AML-193 (cell line): ENCODE measurements at places on chromosomes 2 and 18.

DNA sequence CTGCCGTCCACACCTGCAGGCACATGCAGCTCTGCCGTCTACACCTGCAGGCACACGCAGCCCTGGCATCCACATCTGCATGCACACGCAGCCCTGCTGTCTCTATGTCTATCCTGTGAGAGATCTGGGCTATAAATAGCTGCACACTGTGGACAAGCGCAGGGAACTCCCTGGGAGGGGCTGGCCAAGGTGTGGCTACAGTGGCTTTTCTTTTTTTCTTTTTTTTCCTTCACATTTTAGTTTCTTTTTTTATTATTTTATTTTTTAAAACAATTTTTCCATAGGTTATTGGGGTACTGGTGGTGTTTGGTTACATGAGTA is 42.0 kb downstream of the TMEM182 start:
- DNase-seq = no peak

DNA sequence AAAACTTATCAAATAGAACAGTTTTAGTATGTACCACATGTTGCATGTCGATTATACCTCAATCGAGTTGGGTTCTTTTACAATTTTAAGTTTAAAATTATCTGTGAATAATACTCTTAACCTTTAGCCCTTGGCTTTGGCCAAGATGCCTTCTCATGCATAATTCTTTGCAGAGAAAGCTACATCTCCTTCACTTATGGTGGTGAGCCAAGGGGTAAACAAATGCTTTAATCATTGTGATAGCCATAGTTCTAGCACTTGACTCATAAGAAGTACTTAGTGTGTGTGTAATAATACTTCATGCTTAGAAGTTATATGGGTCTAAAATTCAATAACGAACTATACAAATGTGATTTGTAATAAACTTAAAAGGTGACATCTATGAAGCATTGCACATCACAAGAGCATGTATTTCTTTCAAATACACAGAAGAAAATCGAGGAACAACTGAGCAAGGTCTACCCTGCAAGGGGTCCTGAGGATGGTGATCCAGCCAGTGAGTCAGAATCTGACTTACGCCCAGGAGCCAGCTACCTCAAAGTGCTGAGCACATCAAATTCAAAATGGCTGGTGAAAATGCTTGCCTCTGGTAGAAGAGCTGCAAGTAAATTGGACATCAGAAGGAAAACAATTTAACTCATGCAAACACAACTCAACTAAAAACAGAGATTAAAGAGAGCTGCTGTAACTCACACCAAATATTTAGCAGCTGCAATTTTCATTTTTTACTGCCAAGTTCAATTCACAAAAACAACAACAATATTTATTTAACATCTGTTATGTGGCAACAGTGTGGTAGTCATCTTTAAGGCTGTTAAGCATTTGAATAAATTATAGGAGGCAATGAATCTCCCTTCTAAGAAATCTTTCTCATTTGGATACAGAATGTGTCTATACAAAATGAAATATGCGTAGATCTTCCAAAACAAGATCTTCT is 23.8 kb upstream of the TTC39C start:
- no peak for DNase-seq

DNA sequence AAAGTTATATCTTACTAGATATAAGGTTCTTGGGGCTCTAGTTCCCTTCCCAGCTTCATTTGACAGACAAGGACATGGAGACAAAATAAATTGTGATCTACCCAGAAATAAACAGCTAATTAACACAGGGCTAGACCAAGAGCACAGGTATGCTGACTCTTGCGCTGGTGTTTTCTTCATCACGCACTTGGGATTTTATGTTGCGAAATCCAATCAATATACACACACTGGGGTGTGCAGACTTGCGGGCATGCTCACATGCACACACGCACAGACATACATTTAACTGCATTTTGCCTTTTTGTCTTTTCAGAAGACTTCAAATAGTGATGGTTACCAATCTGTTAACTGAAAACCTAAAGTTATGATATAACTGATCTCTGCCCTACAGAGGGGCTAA is 91.2 kb downstream of the LRATD1 start:
- no peak for DNase-seq

GRCh38 chr2:28137221-28137620 is 246.7 kb downstream of the BABAM2 start:
- DNase-seq = no peak

DNA sequence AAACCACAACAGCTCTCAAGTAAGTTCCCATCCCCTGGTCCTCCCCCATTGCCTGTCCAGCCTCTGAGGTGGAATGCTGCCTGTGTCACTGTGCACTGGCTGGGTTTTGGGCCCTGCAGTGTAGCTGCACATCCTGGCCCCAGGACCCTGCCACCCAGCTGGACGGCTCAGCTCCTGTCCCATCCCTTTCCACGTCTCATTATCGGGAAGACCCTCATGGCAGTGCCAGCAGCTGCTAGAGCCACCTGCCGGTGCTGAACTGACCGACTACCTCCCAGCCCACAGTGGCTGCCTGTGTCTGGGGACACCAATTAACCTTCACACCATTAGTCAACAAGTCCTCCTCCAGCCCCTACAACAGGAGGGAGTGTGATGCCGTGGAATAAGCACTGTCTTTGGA is 31.9 kb downstream of the ADCY3 start:
- DNase-seq = no peak

DNA sequence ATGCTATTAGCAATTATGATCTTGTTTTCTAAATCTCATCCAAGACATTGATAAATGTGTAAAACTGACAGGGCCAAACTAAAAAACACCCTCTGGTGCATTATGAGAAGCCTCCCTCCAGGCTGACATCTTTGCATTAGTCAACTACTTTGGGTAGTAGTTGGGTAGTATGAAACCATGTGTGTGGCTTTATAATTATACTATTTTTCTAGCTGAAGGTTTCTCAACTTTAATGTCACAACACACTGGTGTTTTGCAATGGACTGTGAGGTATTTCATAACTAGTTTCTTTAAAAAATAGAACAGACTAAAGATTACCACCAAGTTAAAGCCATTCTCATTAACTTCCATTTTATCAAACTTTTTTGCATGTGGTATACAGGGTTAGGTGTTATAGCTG is 73.1 kb upstream of the RBMS1 start:
- peak; percentile 81 for DNase-seq

DNA sequence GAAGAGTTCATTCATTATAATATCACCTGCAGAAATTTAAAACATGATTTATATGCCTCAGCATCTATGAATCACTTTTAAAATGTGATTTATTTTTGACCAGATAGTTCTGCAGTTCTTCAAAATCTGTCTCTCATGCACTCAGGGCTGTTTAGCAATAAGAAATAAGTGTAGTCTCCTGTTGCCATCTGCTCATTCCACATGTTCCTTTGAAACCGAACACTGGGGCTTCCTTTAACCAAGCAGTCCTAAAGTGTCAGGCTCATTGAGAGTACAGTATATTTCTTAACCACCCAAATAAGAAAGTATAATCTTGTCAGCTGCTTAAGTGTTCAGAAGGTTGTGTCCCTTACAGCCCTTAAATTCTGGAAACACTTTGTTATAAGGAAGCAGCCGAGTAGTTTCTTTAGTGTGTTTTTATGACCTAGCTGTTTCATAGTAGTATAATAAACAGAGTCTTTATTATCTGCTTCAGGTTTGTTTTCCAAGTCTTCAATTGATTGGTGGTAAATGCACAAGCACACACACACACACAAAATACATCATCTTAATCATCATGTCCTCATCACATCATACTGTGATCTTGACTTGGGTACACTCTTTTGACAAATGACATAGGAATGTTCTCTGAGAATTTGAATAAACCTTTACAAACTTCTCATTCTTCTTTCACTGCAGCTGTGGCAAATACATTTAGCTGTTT is 10.4 kb downstream of the WDR7 start:
- DNase-seq = no peak

- DNase-seq = no peak
Measured at GRCh38 chr2:85430752-85431569, 12.4 kb downstream of the SH2D6 start.

DNA sequence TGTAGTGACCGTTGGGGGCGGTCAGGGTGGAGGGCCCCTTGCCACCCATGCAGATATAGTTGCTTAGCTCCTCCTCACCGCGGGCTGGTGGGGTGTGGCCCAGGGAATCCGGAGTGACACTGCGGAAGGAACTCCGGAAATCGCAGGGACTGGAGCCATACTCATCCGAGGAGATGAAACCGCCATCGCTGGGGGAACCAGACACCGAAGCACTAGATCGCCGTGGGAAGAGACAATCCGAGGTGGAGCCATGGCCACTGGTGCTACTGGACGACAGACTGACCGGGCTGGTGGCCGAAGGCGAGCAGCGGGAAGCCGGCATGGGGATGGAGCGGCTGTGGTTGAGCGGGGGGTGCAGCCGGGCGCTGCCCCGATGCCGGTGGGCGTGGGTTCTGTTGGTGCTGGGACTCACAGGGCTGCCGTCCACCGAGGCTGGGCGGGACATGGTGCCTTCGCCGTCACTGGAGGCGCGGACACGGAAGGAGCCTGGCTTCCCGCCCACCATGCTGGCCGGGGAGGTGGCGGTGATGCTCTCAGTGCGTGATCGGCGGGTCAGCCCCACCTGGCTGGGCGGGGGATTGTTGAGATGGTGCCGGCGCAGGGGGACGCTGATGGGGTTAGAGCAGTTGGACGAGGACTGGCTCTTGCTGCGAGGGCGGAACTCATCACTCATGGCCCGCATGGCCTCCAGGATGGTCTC is 2.2 kb downstream of the IRS1 start:
- no peak for DNase-seq

DNA sequence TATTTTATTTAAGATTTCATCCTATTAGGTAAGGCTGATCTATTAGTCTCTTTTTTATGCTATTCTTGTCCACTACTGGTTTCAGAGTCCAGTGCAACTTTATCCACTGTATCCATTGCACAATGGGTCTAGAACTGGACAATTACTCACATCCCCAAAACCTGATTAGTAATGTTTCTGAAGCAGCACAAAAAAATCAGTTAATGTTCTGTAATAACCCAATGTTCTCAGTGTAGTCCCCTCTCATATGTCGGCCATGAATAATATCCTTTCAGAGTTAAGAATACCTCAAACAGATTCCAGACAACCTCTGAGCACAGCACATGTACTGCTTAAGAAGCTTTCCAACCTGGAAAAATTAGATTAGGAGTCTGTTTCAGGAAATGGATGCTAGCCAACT is 29.7 kb downstream of the MGAT4A start:
- DNase-seq = no peak

DNA sequence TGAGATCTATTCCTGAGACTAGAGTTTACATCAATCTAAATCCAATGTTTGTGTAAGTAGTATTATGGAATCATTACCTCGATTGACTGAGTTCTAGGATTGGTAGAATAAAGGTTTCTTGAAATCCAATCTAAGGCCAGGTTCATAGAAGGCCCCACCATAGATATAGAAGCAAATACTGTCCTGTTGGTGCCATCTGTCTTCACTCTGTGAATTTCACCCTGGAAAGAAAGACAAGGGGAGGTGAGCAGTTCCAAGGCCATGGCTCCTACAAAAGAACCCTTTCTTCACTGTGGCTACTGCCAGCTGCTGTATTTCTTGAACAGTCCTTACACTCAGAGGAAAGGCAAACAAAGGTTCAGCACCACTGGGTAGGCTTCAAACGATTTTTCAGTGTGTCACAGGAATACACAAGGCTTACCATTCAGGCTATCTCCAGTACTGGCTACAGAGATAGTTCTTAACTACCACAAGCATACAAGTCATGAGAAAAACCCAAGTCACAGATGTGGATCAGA is 137.0 kb downstream of the LRP2 start:
- DNase-seq = no peak

- DNase-seq = no peak
Measured at GRCh38 chr2:172442072-172442895, 14.9 kb downstream of the ITGA6 start.

DNA sequence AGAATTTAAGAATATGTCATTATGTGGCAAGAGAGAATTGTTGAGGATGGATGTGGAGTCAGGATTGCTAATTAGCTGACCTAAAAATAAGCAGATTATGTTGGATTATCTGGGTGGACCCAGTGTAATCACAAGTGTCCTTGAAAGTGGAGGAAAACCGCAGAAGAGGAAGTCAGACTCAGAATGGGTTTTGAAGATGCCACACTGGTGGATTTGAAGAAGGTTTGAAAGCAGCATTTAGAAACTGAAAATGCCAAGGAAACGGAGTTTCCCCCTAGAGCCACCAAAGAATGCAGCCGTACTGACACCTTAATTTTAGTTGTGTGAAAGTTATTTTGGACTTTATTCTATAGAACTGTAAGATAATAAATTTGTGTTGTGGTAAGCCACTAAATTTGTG is 41.6 kb upstream of the DPP10 start:
- DNase-seq = no peak

DNA sequence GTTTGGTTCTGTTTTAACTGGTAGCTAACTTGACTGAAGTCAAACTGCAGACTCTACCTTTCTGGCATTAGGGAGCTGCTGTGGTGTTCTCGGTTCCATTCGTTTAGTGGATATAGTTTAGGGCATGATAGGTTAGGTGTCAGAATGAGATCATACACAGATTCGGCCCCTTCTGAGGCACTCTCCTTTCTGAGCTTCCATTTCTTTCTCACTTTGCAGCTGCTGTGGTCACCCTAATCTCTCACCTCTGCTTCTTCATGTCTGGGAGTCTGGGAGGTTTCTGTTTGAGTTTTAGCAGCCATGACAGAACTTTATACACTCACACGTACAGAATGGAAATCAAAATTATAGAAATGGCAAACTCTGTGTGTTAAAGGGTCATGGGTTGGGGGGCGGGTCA is 122.8 kb downstream of the ATP9B start:
- no peak for DNase-seq

- no peak for DNase-seq
Measured at GRCh38 chr2:226829721-226830631, 5.9 kb upstream of the RHBDD1 start.

- DNase-seq = no peak
Measured at GRCh38 chr2:63571291-63571690, 17.0 kb downstream of the WDPCP start.

DNA sequence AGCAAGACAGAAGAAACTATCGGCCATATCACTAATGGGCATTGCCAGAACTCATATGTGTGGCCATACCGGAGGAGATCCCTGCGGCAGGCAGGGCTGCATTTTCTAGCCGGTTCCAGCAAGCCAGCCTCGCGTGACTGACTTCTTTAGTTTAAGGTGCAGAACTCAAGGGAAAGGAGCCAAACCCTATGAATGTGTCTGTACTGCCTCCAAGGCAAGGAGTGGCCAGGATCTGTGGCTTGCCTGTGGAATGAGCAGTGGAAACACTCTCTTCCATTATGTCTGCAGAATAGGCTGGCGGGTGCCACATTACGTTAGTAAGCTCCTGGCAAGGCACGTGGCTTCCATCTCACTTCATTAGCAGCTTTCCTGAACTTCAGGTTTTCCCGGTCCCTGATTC is 137.6 kb downstream of the ATL2 start:
- no peak for DNase-seq

- no peak for DNase-seq
Measured at GRCh38 chr2:28610583-28611201, 114.8 kb downstream of the PLB1 start.
